Activated CD4-positive, alpha-beta T cell treated with anti-CD3 and anti-CD28 coated beads, Interleukin-2, amount 50 U/mL, for 24 hours (primary cell): ENCODE measurements at places on chromosomes 6 and 20.

GRCh38 chr20:18030020-18030419 lies 27.7 kb downstream of the OVOL2 start:
- DNase-seq: no peak

GRCh38 chr6:124753562-124754105 lies 208.6 kb upstream of the RNF217 start:
- DNase-seq: no peak

- DNase-seq: no peak
Measured at GRCh38 chr6:110573136-110573535, 96.7 kb upstream of the SLC22A16 start.

GRCh38 chr20:56762401-56762800 lies 133.3 kb downstream of the TFAP2C start:
- no peak for DNase-seq

- no peak for DNase-seq
Measured at GRCh38 chr6:136600818-136601217, 50.6 kb upstream of the MAP7 start.

DNA sequence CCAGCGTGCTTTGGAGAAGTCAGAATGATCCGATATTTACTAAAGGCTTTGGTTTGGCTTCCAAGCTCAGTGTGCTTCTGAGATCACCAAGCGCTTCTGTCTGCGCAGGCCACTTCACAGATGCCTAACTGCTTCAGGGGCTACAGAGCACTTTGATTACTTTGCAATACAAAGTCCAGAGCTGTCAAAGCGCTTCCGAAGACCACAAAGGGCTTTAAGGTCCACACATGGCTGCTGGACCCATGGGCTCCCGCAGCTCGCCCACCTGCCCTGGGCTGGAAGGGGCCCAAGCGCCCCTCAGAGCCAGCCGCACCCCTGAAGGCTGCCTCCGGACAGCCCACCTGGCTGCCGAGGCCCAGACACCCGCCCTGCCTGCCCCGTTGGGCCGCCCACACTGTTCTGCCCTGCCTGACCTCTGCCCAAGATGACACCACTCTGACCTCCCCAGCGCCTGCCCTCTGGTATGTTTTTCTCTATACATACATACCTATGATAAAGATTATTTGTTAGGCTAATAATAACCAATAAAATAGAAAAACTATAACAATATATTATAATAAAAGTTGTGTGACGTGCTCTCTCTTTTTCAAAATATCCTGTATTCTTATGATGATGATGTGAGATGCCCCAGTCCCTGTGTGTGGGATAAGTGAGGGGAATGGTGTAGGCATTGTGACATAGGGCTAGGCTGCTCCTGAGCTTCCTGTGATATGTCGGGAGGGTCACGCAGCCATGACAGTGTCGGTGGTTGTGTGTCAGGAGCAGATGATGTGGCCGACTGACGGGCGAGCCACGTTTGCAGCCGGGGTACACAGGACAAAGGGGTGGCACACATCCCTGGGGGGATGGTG lies 22.6 kb downstream of the DYNLT1 start:
- DNase-seq: no peak

DNA sequence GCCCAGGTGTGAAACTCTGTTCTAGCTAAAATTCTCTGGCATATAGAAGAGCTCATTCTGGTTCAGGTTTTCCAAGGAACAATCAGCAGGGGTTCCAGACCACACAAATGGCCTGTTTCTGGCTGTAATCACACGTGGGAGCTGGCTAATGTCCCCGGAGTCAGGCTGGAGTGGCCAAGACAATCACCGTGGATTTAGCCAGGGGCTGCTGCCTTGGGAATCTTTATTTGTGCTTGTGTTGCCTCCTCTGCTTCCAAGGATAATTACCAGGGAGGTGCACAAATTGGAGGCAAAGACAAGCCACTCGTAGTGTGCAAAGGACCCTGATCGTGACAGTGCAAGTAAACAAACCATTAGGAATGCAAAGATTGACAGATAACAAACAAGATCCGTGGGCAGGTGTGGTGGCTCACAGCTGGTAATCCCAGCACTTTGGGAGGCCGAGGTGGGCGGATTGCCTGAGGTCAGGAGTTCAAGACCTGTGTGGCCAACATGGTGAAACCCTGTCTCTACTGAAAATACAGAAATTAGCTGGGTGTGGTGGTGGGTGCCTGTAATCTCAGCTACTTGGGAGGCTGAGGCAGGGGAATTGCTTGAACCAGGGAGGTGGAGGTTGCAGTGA lies 77.3 kb downstream of the KCNB1 start:
- no peak for DNase-seq

GRCh38 chr6:50362706-50363105 lies 313.0 kb upstream of the DEFB112 start:
- DNase-seq: no peak

GRCh38 chr6:141946502-141946901 lies 186.2 kb upstream of the GJE1 start:
- no peak for DNase-seq

DNA sequence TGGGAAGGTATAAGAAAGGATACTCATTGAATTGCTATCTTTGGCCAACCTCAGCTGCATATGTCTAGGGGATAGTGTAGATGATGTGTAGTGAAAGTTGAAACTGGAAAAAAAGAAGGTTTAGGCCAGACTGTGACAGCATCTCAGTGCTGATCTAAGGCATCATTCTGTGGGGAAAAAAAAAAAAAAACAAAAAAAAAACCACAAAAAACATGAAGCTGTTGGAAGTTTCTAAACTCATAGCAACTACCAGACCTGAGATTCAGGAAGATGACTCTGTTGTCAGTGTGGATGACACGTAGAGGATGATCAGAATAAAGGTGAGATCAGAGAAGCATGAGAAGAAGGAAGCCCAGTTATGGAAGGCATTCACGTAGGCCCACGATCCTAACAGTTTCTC lies 100.8 kb upstream of the CNKSR3 start:
- DNase-seq: no peak

DNA sequence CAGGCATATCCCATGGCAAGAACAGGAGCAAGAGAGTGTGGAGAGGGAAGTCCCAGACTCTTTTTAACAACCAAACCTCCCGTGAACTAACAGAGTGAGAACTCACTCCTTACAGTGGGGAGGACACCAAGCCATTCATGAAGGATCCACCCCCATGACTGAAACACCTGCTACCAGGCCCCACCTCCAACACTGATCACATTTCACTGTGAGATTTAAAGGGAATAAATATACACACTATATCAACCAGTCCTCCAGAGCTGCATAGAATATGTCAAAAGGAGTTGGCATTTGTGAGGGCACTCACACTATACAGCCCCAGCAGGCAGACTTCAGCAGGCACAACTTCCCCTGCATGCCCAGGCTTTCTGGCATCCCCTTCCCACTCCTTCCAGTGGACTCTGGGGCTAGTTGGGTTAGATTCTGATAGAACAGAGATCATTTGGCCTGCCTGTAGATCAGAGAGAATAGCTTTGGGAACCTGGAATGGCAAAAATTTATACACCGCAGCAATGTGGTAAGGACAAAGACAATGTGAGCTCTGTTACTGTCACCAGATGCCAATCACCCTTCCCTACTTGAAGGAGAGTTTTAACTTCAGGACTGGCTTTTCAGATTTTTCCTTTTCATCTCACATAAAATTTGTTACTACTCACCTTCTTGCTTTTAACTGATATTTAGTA lies 25.2 kb upstream of the TENT5A start:
- DNase-seq: no peak

- no peak for DNase-seq
Measured at GRCh38 chr20:42024653-42025052, 406.5 kb upstream of the CHD6 start.

DNA sequence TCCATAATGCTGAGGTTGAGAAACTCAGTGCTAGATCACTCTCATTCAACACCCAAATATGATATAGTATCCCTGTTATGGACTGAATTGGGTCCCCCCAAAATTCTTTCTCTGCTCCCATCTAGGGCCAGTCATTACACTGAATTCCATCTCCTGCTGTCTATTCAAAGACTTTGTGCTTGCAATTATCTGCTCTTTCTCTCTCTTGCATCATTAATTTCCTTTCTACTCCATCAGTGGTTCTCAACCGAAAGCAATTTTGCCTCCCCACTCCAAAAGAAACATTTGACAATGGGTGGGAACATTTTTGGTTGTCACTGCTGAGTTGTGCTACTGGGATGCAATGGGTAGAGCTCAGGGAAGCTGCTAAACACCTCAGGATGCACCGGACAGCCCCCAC lies 271.5 kb upstream of the CDYL start:
- no peak for DNase-seq

DNA sequence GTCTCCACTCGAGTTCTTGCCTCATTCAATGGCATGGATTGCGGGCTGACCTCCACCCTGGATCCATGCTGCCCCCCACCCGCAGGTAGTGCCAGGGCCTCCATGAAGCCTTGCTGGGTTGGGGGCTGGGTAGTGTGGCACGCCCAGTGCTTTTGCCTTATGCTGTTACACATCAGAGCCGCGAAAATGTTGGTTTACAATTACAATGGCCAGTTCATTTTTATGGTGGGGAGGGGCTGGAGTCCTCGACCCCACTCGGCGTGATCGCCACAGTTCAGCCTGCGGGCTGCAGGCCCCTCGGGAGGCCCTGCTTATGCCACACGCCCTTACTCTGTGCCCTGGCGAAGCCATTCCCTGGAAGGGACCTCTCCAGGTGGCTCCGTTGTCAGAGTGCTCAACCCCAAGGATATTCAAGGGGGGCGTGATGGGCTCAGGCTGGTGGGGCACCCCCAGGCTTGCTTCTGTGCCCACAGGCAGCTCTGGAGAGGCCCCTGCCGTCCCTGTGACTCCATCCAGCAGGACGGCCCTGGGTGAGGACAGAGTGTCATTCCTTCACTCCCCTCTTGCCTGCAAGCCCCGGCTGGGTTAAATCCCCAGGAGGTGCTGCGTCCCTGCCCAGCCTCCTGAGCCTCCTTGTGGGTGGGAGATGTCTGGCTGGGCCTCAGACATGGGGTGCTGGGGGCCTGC lies 14.8 kb downstream of the ITPA start:
- no peak for DNase-seq

DNA sequence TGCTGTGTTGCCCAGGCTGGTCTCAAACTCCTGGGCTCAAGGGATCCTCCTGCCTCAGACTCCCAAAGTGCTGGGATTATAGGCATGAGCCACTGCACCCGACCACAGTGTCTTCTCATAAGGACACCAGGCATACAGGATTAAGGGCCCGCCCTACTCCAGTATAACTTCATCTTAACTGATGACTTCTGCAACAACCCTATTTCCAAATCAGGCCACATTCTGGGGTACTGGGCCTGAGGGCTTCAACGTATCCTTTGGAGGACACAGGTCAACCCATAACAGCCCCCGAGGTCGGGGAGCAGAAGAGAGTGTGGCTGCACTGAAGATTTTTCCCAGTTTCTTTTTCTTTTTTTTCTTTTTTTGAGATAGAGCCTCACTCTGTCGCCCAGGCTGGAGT lies 39.7 kb downstream of the SUN5 start:
- no peak for DNase-seq

GRCh38 chr6:14585689-14586088 lies 468.1 kb downstream of the CD83 start:
- DNase-seq: no peak

DNA sequence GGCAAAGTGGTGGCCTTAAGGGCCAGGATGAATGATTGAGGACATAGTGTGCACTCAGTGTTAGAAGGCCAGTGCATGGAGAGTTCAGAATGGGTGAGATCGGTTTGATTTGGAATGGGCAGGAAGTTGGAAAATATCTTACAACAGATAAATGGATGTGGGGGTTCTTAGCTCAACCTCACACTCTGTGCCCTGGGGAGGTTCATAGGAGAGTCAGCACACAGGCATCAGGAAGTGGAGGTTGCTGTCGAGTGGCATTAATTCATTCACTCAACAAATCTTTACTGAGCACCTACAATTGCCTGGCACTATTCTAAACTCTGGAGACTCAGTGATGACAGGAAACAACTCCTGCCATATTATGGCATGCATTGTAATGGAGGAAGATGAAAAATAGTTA lies 313.7 kb upstream of the SUPT3H start:
- DNase-seq: no peak

- no peak for DNase-seq
Measured at GRCh38 chr6:165621940-165622339, 41.1 kb downstream of the PDE10A start.

DNA sequence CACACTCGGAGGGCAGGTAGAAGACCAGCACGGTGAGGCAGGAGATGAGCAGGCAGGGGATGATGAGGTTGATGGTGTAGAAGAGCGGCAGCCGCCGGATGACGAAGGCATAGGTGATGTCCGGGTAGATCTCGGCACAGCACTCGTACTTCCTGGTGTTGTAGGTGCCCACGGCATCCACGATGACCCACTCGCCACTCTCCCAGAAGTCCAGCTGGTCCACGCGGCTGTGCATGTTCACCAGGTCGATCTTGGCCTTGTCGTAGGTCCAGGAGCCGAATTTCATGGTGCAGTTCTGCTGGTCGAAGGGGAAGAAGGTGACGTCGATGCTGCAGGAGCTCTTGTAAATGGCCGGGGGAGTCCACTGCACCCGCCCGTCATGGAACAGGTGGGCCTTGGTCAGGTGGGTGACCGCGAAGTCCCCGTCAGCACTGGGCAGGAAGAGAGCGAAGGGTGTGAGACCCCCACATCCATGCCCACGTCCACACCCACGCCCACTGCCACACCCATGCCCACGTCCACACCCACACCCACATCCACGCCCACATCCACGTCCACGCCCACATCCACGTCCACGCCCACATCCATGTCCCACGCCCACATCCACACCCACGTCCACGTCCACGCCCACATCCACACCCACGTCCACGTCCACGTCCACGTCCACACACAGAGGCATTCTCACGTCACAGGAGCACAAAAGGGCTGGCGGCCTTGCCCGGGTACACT lies 10.4 kb downstream of the CHRNA4 start:
- DNase-seq: no peak
